Subcutaneous adipose tissue (tissue), 4 donors: ENCODE measurements at places on chromosomes 4 and X. TPM values are rescaled to one million over a fixed set of nuclear protein-coding genes. Genes with fewer than 3 reads are reported as not detected.

Gene ZFP92
- 1.7 TPM for total RNA-seq

Gene TEC
- total RNA-seq, result 4.4 TPM

Gene MAMLD1
- total RNA-seq, result 5.5 TPM

Gene ASB11
- not detected for total RNA-seq

Gene DUX4
- total RNA-seq, result not detected

Gene OPHN1
- 11.4 TPM for total RNA-seq

Gene ZNF630
- total RNA-seq, result 2.4 TPM

Gene IDS
- total RNA-seq, result 73.1 TPM

Gene ARX
- total RNA-seq, result not detected

Gene MAGEA2B
- not detected for total RNA-seq

Gene C4orf50
- total RNA-seq, result 0.16 TPM

Gene KIF4A
- total RNA-seq, result 0.88 TPM

Gene HUWE1
- total RNA-seq, result 117 TPM

Gene BDH2
- 65.8 TPM for total RNA-seq

Gene MAGEA1
- total RNA-seq, result not detected

Gene MAGEB2
- total RNA-seq, result not detected

Gene EVC2
- 11.1 TPM for total RNA-seq

Gene ARR3
- total RNA-seq, result not detected

Gene CFAP47
- not detected for total RNA-seq

Gene IRAK1
- 42.7 TPM for total RNA-seq

Gene FABP2
- total RNA-seq, result not detected

Gene ZAR1
- not detected for total RNA-seq

Gene PLCXD1
- total RNA-seq, result 84.2 TPM

Gene CUL4B
- 51.6 TPM for total RNA-seq

Gene UBA1
- 137 TPM for total RNA-seq

Gene CASP6
- 7.3 TPM for total RNA-seq

Gene MAGEA12
- total RNA-seq, result not detected

Gene ITIH6
- not detected for total RNA-seq

Gene CENPE
- 1.8 TPM for total RNA-seq

Gene SHROOM2
- total RNA-seq, result 0.44 TPM

Gene TIMM17B
- 27.3 TPM for total RNA-seq

Gene HERC5
- total RNA-seq, result 7.0 TPM

Gene PAGE2
- not detected for total RNA-seq

Gene LRP2BP
- total RNA-seq, result 0.85 TPM

Gene PHOX2B
- not detected for total RNA-seq

Gene PAGE5
- total RNA-seq, result not detected

Gene WNK3
- 0.94 TPM for total RNA-seq

Gene PF4V1
- total RNA-seq, result not detected

Gene BANK1
- total RNA-seq, result 10.9 TPM

Gene MTMR1
- total RNA-seq, result 13.4 TPM

Gene TMEM271
- not detected for total RNA-seq

Gene CSAG1
- total RNA-seq, result not detected

Gene KLKB1
- not detected for total RNA-seq

Gene KLHL4
- total RNA-seq, result 0.51 TPM

Gene KCNIP4
- 0.34 TPM for total RNA-seq

Gene PFKFB1
- 6.3 TPM for total RNA-seq

Gene TMPRSS11F
- total RNA-seq, result not detected

Gene SSX2
- not detected for total RNA-seq

Gene GYPE
- 3.4 TPM for total RNA-seq

Gene BMX
- 1.0 TPM for total RNA-seq

Gene USP27X
- total RNA-seq, result 1.3 TPM

Gene CNKSR2
- total RNA-seq, result 4.1 TPM

Gene TBC1D8B
- total RNA-seq, result 4.4 TPM

Gene FGFR3
- 0.22 TPM for total RNA-seq

Gene SPATA18
- total RNA-seq, result 5.9 TPM

Gene ADAM29
- not detected for total RNA-seq

Gene MAP7D2
- 0.33 TPM for total RNA-seq

Gene TEX13B
- not detected for total RNA-seq

Gene ERVMER34-1
- total RNA-seq, result not detected

Gene SMARCAD1
- 22.7 TPM for total RNA-seq
